ENCODE measurements at places on chromosomes 3 and 15.

GRCh38 chr3:114893361-114893760 is 253.7 kb downstream of the ZBTB20 start:
- no peak for DNase-seq

DNA sequence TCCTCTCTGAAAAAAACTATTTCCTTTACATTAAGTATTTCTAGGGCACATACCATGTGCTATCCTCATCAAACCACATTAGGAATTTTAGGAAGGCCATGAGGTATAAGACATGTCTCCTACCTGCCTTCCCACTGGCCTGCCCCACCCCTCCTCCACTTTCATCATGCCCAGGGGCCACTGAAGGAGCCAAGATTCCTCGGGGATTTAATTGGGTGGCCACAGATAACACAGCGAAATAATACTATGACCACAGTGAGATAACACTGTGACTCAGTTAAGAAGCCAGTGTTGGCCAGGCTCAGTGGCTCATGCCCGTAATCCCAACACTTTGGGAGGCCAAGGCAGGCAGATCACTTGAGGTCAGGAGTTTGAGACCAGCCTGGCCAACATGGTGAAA is 9.8 kb upstream of the BMF start:
- no peak for DNase-seq

DNA sequence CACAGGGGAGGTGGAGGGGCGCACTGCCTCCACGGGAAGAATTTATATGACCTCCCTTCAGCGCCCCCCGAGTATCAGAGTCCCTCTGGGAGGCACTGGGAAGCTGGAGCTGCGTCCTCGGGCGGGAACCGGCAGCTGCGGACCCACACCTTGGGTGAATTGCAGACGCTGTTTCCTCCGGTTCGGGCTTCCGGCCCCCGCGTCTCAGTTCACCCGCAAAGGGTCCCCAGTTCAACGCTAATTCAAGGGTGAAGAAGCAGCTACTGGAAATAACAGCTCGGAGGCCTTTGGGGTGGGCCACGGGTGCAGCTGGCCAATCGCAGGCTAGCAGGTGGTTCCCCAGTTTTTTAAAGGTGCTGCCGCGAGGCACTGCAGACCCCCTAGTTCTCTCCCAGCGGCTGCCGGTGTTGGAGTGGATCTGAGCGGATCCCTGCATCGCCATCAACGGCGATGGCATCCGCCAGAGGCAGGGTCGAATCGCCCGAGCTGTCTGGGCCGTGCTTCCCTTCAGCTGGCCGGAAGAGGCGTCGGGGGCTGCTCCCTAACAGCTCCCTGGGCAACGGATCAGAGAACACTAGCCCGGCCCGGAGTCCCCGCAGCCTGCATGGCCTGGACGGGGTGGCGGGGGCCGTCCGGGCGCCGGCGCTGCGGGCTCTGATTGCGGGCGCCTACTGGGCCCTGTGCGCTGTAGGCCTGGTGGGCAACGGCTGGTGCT is 19.4 kb upstream of the ADAMTS7 start:
- DNase-seq: no peak

GRCh38 chr3:39933986-39934693 is 124.7 kb downstream of the MYRIP start:
- no peak for DNase-seq

GRCh38 chr15:77667338-77668234 is 34.9 kb upstream of the LINGO1 start:
- DNase-seq: no peak

DNA sequence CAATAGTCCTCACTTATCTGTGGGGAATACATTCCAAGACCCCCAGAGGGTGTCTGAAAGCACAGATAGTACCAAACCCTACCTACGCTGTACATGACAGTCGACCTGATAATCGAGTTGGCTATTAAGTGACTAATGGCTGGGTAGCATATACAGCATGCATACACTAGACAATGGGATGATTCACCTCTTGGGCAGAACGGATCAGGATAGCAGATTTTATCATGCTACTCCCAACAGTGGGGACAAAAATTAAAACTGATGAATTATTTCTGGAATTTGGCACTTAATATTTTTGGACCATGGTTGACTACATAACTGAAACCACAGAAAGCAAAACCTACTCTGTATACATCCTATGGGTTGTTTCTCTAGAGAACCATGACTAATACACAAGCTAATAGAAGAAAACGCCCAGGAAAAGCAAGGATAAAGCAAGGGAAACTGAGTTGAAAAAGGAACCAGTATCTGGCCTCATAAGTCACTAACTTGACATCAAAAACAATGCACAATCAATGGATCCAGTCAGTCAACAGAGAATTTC is 15.5 kb downstream of the ATG3 start:
- DNase-seq: no peak

GRCh38 chr15:68552344-68552743 is 26.4 kb upstream of the CORO2B start:
- DNase-seq: no peak

GRCh38 chr15:54810496-54810895 is 386.2 kb downstream of the RSL24D1 start:
- DNase-seq: no peak

DNA sequence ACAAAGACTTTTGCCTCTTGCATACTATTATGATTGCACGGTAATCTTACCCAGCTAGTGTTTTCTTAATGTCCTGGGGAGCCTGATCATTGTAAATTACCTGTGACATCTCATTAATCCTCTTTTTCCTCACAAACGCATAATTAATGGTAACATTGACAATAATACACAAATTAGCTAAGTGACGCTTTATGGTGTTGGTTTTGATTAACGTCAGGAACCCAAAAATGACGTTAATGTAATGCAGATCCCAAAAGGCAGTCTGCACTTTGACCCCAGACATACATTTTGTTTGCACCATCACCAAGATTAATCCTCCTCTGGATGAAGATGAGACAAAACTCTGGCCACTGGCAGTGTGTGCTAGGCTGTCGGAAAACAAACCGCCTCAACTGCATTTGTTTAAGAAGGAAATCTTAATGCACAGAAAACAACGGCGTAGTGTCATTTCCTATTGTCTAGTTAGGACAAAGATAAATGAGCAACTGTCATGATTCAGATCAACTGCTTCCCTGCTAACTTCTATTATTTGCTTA is 83.9 kb upstream of the CDIN1 start:
- no peak for DNase-seq

- DNase-seq: no peak
Measured at GRCh38 chr3:177968891-177969290, 567.3 kb upstream of the KCNMB2 start.

- no peak for DNase-seq
Measured at GRCh38 chr15:96285305-96285704, 45.2 kb upstream of the NR2F2 start.

- no peak for DNase-seq
Measured at GRCh38 chr3:31667582-31667981, 134.9 kb downstream of the STT3B start.

GRCh38 chr3:23406601-23407000 is 203.5 kb downstream of the UBE2E2 start:
- no peak for DNase-seq

DNA sequence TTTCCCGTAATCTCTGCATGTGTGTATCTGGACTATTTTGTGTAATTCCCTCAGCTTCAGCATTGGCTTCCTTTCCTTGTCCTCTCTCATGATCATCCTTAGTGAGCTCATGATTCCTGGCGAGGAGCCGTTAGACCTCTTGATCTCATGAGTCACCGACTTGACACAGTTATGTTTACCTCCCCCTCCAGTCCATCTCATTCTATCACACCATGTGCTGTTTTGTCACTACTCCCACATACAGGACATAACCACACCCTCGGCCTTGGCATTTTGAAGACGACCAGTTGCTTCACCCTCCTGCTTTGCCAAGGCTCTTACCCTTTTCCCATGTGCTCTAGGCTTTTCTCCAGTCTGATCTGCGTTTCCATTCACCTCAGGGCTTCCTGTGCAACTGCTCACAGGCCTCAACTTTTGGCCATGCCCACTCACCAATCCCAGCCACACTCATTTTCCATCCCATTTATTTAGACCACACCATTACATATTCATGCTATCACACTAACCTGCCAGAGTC is 41.5 kb downstream of the CP start:
- no peak for DNase-seq

DNA sequence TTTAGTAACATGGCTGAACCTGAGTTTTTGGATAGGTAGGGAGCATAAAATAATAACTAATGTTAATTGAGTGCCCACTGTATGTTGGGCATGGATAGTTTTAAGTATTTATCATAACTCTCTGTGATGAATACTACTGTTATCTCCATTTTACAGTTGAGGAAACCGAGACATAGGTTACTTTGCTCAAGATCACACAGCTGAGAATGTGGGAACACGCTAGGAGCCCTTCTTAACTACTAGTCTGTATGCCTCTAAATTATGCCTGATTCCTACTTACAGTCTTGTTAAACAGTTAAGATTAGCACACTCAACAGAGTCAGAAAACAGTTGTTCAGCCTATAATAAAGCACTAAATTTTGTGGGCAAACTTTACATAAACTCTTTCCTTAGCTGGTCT is 2.0 kb upstream of the SIAH2 start:
- no peak for DNase-seq

GRCh38 chr3:154615471-154615870 is 185.5 kb upstream of the GPR149 start:
- DNase-seq: no peak

DNA sequence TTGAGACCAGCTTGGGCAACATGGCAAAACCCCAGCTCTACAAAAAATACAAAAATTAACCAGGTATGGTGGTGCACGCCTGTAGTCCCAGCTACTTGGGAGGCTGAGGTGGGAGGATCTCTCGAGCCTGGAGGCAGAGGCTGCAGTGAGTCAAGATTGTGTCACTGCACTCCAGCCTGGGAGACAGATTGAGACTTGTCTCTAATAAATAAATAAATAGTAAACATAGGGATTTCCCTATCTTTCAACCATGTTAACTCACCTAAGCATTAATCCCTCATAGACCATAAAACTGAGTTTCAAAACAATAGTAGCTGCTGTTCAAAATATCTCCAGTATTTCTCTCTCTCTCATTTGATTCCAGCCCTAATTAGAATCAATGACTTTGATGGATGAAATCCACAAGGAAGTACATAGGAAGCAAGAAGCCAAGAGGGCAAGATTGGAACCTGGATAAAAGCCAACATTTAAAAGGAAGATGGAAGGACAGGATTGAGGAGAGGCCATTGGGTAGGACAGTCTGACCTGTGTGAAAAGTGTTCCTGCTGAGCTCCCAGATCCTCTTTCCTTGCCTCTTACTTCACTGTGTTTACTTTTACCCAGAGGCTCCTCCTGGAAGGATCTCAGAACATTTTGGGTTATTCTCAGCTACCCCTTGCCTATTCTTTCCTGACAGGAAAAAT is 12.4 kb upstream of the TTBK2 start:
- no peak for DNase-seq

DNA sequence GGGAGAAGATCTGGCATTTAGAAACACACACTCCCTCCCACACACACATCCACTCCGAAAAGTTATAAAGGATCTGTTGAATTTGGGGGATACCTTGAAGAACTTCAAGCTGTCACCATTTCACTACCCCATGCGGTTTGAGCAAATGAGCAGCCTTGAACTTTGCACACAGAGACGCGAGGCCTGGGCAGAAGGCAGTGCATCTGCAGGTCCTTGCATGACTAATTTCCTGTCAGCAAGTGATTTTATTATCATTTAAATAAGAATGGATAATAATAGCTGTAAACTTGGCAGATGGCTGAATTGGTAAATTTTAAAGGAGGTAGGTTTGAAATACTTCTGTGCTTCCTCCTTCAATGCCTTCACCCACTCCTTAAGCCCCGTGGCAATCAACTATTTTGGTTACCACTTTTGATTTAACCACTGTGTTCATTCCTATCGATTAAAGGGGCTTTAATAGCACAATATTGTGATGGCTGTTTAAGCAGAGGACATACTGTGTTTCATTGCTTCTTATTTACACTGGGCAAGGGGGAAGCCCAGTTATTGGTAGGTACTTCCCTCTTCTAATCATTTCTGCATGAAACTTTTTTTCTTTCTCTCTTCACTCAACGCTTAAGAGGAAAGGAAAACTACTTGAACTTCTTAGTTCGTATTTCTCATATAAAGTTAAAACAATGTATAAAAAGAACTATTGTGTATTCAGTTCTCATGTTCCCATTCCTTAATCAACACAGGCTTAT is 108.1 kb downstream of the ROBO2 start:
- DNase-seq: no peak

- DNase-seq: no peak
Measured at GRCh38 chr15:63337046-63337445, 44.6 kb downstream of the CA12 start.

- DNase-seq: no peak
Measured at GRCh38 chr3:39414421-39414907, 7.9 kb downstream of the RPSA start.

DNA sequence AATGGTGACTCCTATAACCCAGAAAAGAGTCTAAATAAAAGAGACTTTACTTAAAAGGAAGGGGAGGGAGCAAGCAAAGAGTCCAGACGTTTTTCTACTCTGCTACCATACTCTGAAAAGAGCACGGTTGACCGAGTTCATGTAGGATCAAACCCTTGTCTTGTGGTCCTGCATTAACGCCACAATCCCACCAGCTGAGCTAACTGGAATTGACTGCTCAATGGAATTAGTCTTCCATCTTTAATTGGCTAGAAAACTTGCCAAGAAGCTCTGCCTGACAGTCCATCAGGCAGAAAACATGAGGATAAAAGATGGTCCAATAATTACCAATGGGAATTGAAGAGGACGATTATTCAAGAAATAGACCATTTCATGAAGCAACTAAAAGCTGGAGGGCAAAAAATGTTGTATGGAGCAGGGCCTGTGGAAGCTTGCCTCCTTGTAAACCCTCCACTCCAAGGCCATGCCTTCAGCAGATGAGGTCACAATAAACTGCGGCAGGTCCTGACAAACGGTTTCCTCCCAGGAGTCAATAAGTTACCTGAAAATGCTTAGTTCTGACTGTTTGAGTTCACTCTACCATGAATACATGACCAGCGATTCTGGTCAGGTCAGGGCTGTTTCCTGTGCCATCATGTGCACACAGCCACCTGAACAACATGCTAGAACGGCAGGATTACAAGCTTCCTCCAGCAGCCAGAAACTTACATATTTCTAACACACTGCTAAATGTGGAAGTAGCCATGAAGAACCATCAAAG is 35.6 kb upstream of the ARHGEF3 start:
- DNase-seq: no peak

GRCh38 chr3:177431525-177432176 is 234.4 kb upstream of the TBL1XR1 start:
- no peak for DNase-seq

GRCh38 chr3:193350744-193351143 is 27.8 kb downstream of the ATP13A5 start:
- DNase-seq: no peak

- no peak for DNase-seq
Measured at GRCh38 chr3:185325946-185326791, 36.8 kb upstream of the MAP3K13 start.

GRCh38 chr3:50320853-50321335 is 1.7 kb downstream of the HYAL2 start:
- DNase-seq: peak; percentile 93

DNA sequence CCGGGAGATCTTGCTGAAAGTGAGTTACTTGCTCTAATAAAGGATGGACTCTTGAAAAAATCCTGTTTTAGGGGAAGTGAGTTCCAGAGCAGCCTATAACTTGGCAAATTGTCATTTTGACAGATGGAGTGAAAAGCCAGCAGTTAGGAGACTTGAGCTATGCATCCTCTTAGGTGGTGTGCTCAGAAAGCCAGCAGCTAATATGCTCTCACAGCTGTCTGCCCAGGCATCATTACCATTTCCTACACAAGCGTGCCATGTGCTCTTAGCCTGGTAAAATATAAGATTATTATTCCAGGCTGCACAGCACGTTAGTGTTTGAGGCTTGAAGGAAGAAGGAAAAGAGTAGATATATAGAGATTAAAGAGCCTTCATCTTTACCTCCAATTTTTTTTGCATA is 151.0 kb downstream of the CHL1 start:
- DNase-seq: no peak
